ENCODE measurements at places on chromosomes 7 and 10. TPM values are rescaled to one million over a fixed set of nuclear protein-coding genes. Genes with fewer than 3 reads are reported as not detected.

The GPR37 gene
- not detected for total RNA-seq

The ACSL5 gene
- 54.5 TPM for total RNA-seq

The MLXIPL gene
- 0.14 TPM for total RNA-seq

The WNT8B gene
- 0.14 TPM for total RNA-seq

The SLC29A4 gene
- total RNA-seq: 1.3 TPM

The OIT3 gene
- total RNA-seq: not detected
